ENCODE measurements at places on chromosomes 5 and 9.

DNA sequence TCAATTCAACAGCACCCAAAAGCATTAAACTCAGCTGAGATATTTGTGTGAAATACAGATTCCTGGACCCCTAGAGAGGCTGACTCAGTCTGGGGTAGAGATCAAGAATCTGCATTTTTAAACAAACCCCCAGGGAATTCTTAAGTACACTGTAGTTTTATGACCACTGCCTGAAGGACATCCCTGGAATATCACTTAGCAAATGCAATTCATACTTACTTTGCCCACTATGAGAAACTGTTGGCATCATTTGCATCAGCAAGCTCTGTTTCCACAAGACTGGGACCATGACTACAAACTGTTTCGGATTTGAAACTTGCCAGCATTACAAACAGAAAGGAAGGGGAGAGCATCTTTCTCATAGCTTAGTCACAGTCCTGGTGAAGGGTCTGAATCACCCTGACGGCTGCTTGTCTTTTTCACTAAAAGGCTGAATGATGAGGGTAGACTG is 63.7 kb downstream of the MLLT3 start:
- no peak for DNase-seq

GRCh38 chr9:4077499-4078102 is 222.3 kb downstream of the GLIS3 start:
- DNase-seq, result no peak

GRCh38 chr5:165349735-165350134 is 1844.3 kb downstream of the MAT2B start:
- DNase-seq, result no peak

GRCh38 chr5:95827892-95828246 is 5.3 kb upstream of the GLRX start:
- no peak for DNase-seq

- DNase-seq, result no peak
Measured at GRCh38 chr9:114496011-114496410, 9.3 kb downstream of the WHRN start.

DNA sequence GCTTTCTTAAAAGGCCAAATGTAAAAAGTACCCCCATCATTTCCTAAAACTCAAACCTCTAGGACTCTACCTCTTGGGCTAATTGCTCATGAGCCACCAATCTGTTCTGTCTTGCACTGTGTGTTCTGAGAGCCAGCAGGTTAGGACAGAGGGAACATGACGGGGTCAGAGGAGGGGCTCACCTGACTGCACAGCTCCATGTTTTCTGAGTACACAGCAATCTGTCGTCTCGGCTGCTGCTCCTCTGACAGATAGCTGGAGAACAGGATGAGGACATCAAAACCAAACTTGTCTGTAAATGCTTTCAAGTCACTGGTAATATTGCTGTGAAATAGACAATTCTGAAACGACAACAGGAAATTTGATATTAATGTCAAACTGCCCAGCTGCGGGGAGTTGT is 50.9 kb upstream of the PCA3 start:
- no peak for DNase-seq

DNA sequence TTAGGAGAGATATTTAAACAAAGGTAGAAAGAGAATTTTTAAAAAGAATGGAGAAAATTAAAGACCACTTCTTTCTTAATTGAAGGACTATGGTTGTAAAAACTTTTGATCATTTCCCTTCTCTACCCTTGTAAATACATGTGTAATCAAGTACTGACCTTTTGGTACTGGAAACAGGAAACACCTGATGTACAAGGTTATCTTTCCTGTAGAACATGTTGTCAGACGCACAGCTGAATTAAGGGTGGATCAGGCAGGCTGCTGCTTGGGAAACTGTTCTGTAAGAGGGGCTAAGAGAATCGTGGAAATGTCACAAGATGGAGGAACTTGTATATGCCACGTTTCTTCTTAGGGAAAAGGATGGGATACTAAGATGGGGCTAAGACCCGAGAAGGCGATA is 341.6 kb downstream of the ZNF608 start:
- no peak for DNase-seq

DNA sequence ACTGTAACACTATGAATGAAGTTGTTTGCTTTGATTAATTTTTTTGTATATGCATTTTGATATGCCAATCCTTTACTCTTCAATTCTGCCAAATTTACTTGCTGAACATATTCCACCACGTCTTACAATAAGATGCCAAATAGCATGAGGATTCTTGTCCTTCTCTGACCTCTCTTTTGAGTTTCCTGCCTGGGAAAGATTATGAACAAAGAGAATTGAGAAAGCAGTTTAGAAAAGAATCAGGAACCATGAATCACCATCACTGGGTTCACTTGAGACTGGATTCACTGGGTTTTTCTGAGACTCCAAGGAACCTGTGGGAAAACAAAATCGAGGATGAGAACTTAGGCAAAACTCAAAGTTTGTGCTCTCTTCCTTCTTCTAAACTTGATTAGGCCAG is 256.5 kb downstream of the CETN3 start:
- no peak for DNase-seq

DNA sequence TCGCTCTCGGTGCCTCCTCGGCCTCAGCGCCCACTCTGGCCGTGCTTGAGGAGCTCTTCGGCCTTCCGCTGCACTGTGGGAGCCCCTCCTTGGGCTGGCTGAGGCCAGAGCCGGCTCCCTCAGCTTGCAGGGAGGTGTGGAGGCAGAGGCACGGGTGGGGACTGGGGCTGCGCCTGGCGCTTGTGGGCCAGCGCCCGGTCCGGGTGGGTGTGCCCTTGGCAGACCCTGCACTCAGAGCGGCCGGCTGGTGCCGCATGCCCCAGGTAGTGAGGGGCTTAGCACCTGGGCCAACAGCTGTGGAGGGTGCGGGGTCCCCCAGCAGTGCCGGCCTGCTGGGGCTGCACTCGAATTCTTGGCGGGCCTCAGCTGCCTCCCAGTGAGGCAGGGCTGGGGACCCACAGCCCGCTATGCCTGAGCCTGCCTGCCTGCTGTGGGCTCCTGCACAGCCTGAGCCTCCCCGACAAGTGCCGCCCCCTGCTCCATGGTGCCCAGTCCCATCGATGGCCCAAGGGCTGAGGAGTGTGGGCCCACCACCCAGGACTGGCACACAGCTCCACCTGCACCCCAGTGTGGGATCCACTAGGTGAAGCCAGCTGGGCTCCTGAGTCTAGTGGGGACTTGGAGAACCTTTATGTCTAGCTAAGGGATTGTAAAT is 2085.2 kb upstream of the ACO1 start:
- DNase-seq, result no peak

- DNase-seq, result no peak
Measured at GRCh38 chr9:80699511-80699998, 989.8 kb downstream of the TLE1 start.

DNA sequence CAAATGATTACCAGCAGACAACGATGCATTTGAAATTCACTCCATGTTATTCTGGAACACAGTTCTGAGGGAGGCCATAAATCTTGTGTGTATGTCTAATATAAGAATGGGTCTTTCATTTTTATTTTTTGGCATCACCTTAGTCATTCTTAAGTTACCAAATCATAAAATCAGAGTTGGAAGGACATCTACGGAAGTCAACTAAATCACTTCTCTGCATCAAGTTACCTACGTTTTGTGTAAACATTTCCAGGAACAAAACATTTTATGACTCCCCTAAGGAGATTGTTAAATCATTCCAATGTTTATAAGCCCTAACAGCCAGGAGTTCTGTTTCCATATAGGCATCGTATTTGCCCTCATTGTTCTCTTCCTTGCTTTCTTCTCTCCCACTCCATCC is 378.2 kb downstream of the FAM170A start:
- no peak for DNase-seq

GRCh38 chr9:93364734-93365426 is 86.6 kb upstream of the FAM120A start:
- DNase-seq, result no peak
